ENCODE measurements at places on chromosomes 13 and 19.

DNA sequence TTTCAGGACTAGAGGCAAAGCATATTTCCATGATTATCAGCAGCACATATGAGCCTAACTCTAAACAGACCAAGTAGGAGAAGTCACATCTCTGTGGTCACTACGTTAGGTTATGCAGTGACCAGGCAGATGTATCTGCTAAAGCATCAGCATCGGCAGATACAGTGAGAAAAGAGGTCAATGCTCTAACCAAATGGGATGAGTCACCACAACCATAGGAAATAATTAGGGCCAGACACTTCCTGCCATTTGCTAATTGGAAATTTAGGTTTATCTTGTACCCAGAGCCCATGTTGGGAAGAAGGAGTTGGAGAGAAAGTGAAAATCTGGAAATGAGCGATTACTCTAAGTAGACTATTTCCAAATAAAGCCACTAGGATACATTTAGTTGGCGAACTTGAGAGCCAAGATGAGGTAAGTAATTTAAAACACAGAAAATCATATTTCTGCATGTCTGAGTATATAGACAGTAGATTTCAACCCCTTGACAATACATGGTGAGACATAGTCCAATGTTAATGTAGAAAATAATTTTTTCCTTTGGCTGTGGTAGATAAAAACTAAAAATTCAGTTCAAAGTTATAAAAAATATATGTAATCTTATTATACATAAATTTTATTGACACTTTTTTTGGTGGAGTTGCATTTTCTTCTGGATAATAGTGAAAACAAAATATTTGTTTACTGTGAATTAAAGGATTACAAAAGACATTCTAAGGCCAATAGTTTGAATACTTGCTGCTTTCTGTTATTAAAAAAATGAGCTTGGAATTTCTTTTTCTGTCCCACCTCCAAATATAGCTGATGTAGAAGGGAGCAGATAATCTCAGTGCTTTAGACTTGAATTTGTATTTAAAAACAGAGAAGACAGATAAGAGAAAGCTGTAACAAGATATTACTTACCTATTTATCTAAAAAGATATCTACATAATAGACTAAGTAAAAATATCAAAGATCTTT is 104.4 kb upstream of the CSNK1A1L start:
- no peak for DNase-seq

DNA sequence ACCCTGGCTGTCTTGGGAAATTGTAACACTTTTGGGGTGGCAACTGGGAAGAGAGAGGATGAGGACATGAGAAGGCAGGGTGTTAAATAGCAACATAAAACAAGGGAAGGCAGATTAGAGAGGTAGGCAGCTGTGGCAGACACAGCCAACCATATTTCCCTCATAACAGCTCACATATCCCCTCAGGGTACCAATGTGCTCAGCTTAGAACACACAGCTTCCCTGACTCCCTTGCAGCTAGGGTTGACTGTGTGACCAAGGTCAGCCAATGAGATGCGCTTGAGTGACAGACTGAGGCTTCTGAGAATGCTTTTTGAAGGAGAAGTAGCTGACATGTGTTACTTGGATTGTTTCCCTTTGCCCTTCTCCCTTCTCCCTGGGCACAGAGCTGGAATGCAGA is 28.8 kb upstream of the SPATA13 start:
- DNase-seq = no peak

GRCh38 chr13:51494156-51494555 is 41.3 kb upstream of the INTS6 start:
- no peak for DNase-seq

GRCh38 chr19:5036698-5037563 is 68.0 kb downstream of the KDM4B start:
- no peak for DNase-seq

- no peak for DNase-seq
Measured at GRCh38 chr13:45691667-45692066, 10.5 kb upstream of the CBY2 start.

DNA sequence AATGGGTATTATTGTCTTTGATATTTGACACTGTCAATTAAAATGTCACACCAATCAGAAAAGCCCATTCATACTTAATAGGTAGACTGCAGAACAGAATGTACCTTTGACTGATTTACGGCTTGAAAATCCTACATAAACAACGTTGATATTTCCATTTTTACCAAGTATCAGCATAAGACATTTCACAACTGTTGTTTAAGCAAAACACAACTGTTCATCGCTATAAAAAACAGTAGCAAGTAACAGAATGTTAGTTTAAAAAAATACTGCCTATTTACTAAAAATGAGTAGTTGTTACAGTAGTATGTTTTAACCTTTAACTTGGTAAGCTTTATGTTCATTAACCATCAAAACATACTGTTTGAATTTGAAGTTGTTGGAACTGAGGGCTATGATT is 1096.6 kb downstream of the PCDH17 start:
- DNase-seq = no peak

DNA sequence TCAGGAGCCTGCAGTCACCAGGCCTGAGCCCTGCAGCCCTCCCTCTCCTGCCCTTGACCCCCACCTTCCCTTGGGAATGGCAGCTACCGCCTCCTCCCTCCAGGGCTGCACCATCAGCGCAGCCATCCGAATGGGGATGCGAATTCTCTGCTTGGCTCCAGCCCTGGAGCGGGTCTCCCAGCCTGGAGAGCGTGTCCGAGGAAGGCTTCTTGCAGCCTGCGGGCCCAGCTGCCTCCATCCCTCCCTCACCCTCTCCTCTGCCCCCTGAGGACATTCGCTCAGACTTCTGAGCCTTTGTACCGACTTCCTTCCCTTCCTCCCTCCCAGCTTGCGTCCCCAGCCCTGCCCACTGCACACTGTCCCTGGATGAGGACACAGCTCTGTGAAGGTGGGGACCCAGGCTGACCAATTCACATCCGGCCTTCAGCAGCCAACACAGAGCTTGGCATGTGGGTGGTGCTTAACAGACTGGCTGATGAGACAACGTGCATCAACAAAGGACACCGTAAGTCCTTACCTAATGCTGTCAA is 6.0 kb upstream of the NKPD1 start:
- no peak for DNase-seq

DNA sequence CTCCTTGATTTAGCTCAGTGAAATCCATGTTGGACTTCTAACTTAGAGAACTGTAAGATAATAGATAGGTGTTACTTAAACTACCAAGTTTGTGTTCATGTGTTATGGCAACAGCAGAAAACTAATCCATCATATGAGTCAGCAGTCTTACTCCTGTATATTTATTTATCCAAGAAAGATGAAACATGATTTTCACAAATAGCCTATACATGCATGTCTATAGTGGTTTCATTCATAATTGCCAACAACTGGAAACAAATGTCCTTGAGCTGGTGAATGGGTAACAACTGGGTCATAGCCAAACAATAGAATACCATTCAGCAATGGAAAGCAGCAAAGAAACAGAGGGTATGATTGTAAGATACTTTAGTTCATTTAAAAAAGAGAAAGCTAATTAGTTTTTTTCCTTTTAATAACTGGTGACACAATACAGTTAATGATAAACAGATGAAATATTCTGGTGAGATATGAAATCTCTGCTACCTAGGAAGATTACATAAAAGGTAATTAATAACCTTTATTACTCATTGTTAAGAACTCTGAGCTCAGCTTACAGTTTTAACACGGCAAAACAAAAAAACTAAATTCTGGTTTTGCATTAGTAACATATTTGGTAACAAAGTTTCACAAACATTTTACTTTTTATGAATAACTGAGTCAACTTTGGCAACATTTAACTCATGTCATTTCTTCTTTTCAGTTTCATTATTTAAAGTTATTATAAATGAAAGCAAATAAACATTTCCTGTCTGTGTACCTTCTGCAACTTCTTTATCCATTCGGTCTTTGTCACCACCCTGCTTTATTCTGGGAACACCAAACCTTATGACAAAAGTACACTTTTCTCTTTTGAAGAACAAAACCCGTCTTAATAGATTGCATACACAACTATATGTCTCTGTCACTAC is 181.3 kb downstream of the LIG4 start:
- DNase-seq = no peak

DNA sequence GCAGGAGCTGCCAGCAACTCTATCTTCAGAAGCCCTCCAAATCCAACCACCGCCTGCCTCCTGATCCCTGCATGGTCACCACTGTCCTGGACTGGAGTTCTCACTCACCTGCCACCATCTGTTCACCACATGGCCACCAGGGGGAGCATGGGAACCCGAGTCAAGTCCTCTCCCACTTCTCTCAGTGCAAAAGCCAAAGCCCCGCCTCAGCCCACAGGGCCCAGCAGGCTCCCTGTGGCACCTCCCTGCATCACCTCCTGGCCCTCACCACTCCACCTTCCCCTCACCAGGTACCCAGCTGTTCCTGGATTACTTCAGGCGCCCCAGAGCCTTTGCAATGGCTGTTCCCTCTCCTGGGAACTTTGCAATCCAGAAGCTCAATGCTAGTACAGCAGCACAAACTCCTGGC is 5.3 kb downstream of the DHPS start:
- peak; percentile 78 for DNase-seq

DNA sequence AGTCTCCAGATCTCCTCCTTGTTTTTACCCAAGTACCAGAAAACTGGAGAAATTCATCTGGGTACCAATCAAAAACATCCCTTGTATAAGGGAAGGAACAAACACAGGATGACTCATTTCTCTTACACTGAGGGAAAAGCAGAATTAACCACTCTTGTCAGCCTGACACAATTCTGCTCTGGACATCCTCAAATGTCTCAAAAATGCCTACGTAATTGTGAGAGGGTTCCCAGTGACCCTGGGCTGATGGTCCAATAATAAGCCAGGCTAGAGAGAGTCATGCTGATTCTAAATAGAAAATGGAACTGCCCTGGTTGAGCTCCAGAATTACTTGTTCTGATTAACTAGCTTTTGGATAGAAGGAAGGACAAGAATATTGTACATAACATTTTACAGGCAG is 14.5 kb downstream of the ZNF708 start:
- no peak for DNase-seq

GRCh38 chr19:43306097-43306496 is 36.8 kb upstream of the PSG9 start:
- DNase-seq = no peak

- no peak for DNase-seq
Measured at GRCh38 chr13:52779103-52779502, 39.5 kb upstream of the CNMD start.

GRCh38 chr19:2978166-2978767 is 903 bp downstream of the TLE6 start:
- DNase-seq = no peak

- DNase-seq = no peak
Measured at GRCh38 chr19:990119-990571, 6.0 kb downstream of the WDR18 start.

GRCh38 chr19:3868770-3869456 is at the start of gene ZFR2:
TSS of gene ZFR2 (minus strand) at chr19:3869038. CDS start at chr19:3869017, 21 bp downstream.
- DNase-seq = no peak

DNA sequence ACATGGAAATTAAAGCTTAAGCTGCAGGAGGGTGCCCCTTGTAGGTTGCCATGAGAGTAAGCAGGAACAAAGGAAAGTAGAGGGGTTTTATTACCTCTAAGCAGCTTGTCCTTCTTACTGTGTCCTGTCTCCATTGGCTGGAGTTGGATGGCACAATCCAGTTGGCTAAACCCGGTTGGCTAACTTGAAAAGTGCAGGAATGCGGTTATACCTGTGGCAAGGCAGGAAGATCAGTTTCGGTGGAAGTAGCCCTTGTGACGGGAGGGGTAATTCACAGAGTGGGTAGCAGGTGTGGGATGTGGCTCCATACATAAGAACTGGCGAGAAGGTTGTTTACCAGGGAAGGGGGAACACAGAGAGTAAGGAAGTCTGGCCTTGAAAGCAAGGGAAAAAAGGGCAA is 3.2 kb downstream of the ZNF726 start:
- no peak for DNase-seq

DNA sequence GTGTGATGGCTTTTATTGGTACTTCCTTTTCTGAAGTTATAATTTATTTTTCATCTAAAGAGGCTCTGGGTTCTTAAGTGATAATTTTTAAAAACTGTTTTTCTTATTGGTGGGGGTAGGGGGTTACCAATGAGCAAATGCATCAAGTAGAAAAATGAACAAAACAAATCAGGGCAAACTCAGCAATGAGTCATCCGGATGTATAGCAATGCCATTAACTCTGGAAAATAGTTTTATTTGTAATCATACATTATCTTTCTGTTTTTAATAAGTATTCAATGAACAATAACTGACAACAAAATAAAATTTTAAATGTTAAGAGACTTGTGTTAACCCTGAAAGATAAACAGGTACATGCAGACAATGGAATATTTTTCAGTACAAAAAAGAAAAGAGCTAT is 67.6 kb downstream of the UFM1 start:
- no peak for DNase-seq

DNA sequence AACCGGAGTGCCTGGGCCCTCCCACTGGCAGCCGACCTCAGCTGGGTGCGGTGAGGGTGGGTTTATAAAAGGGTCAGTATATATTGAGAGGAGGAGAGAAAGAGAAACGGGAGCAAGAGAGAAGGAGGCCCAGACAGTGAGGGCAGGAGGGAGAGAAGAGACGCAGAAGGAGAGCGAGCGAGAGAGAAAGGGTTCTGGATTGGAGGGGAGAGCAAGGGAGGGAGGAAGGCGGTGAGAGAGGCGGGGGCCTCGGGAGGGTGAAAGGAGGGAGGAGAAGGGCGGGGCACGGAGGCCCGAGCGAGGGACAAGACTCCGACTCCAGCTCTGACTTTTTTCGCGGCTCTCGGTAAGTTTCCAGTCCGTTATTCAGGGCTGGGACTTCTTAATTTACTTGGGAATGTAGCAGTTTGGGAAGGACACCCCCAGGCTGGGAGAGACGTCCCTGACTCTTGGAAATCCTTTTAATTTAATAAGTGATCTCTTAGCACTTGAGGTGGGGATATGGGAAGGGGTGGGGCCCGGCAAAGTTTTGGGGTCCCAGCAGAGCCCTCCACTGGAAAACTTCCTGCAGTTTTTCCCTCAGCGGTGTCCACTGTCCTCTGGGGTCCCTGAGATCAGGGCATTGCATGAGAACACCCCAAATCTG is at the start of gene EMP3:
Gene EMP3 (plus strand): TSS at position 288 of the 646 bp plus-strand sequence. CDS start 1,293 bp downstream, outside the sequence.
- DNase-seq = peak; percentile 76

DNA sequence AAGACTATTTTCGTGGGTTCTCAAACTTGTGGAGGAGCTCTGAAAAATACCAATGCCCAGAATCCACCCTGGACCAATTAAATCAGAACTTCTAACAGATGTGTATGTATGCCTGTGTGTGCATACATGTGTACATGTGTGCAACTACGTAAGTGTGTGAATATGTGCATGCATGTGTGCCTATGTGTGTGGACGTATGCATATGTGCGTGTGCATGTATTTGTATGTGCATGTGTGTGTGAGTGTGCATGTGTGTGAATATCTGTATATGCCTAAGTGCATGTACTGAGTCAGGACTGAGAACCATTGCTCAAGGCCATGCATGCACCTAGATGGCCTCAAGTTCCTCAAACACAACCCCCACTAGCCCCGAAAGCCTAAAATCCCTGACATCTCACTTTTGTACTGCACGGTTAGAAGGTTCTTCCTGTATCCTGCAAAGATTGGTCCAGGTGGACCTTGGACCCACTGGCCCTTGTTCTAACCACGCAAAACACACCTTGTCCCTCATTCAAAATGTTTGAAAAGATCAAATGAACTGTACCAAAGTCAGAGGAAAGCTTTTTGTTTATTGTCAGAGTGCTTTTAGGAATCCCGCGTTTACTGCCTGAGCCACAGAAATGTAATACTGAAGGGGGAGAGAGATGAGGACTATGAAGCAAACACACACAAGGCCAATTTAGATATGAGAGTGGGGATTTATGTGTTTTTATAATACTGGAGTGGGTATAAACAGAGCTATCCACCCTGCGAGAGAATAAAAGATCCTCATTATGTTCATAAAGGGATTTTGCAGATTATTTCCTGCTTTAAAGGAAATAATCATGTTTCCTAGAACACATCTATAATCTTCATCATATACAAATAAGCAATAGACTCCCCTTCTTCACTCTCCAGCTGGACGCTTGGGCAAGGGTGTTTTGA is 39.1 kb downstream of the LATS2 start:
- no peak for DNase-seq

- DNase-seq = no peak
Measured at GRCh38 chr13:95624020-95624419, 20.5 kb downstream of the DZIP1 start.

Data from effector CD4-positive, alpha-beta T cell (primary cell).